Mononuclear cell (primary cell): ENCODE measurements at places on chromosomes 2 and 18. TPM values are rescaled to one million over a fixed set of nuclear protein-coding genes. Genes with fewer than 3 reads are reported as not detected.

The OSBPL1A gene
- total RNA-seq, result 4.2 TPM

The SPHKAP gene
- not detected for total RNA-seq

The TMEM169 gene
- 0.42 TPM for total RNA-seq

The NTSR2 gene
- total RNA-seq, result not detected

The DSC3 gene
- total RNA-seq, result under 0.01 TPM

The AP1S3 gene
- total RNA-seq, result 5.4 TPM

The GATA6 gene
- 0.10 TPM for total RNA-seq

The BOLL gene
- 0.10 TPM for total RNA-seq

The AMER3 gene
- not detected for total RNA-seq
